ENCODE measurements at places on chromosomes 13 and 19.

GRCh38 chr19:18507021-18507726 is 14.7 kb downstream of the ELL start:
- no peak for DNase-seq

- no peak for DNase-seq
Measured at GRCh38 chr19:7358102-7358597, 9.4 kb downstream of the ARHGEF18 start.

- peak; percentile 83 for DNase-seq
Measured at GRCh38 chr13:23500849-23501248, 67.3 kb upstream of the SACS start.

- DNase-seq = peak; percentile 10
Measured at GRCh38 chr19:38433268-38433733, at the start of gene RYR1. RYR1 (plus strand) TSS chr19:38433691; CDS start chr19:38433830, 139 bp downstream.

- DNase-seq = no peak
Measured at GRCh38 chr19:35034005-35034502, 3.8 kb downstream of the SCN1B start.

GRCh38 chr19:30606114-30607050 is 234.2 kb downstream of the ZNF536 start:
- DNase-seq = no peak

DNA sequence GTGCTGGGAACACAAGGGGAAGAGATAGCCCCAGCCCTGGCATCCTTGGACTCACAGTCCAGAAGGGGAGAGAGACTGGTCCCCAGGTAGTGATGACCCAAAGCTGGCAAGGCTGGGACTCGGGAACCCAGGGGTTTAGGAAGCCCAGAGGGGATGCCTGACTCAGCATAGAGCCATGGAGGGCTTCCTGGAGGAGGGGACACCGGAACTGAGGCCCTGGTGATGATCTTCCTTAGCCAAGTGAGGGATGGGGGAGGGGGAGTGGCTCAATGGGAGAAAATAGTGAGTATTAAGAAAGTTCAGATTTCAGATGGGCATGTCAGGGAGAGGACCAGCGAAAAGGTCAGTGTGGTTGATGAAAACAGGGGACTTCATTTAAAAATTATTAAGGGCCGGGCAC is 26.8 kb downstream of the EXOC3L2 start:
- no peak for DNase-seq

DNA sequence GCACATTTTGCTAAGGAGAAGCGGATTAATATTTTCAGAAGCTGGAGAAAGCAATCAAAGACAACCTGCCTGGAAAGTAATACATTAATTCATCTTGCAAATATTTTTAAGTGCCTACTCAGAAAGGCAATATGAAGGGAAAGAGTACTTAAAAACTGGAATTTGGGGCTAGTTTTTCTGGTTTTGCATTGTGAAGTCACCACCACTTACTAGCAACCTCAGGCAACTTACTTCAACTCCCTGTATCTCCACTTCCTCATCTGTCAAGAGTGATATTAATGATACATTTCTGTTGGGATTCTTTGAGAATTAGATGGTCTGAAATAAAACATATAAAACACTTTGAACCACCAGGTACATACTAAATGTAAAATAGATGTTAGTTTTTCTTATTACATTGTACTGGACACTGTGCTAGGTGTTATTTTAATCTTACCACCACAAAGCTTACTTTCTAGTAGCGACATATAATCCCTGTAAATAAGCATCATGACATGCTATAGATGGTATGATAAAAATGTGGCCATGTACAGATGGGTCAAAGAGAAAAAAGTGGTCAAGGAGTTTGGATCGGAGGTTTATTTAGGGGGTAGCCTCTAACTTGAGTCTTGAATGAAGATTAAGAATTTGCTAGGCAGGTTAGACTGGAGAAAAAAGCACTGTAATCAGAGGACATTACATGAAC is 101.2 kb downstream of the SPRY2 start:
- DNase-seq = peak; percentile 37

GRCh38 chr19:13356686-13357280 is 149.5 kb downstream of the CACNA1A start:
- no peak for DNase-seq
